ENCODE measurements at places on chromosomes 4 and X. TPM values are rescaled to one million over a fixed set of nuclear protein-coding genes. Genes with fewer than 3 reads are reported as not detected.
A peak's percentile ranks its signal among the peaks of the same experiment; 100 is the strongest.

The FMR1 gene
- total RNA-seq: 49.9 TPM

DNA sequence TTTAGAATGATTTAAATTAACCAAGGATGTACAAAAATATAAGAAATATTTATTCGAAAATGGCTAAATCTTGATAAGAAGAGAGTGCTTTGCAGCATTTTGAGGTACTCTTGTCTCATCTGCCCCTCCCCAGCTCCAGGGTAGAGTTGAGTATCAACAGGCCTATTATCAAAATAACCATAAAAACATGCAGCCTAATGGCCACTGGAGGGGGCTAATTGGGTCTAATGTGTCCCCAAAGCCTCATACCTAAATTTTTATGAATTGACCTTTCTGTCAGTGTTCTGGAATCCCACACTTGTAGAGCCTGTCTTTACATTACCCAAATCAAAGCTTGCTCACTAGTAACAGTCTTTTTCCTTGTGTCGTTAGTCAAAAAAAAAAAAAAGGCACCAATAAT, 544.9 kb upstream of the CPXCR1 start:
- H3K4me1 ChIP-seq: no peaks in the 10 kb centered on the region
- no peak for DNase-seq

- H3K4me1 ChIP-seq: no peaks in the 10 kb centered on the region
- no peak for DNase-seq
- no peaks in the 10 kb centered on the region for H3K27me3 ChIP-seq
- H3K4me3 ChIP-seq: no peak overlapping the region
These were observed 634.6 kb upstream of the FTHL17 start for GRCh38 chrX:31706466-31706865.

GRCh38 chr4:168917138-168917779, 92.8 kb downstream of the CBR4 start:
- DNase-seq: no peak
- no peaks in the 10 kb centered on the region for H3K27me3 ChIP-seq
- H3K27ac ChIP-seq: no peak overlapping the region
- H3K36me3 ChIP-seq: no peaks in the 10 kb centered on the region

DNA sequence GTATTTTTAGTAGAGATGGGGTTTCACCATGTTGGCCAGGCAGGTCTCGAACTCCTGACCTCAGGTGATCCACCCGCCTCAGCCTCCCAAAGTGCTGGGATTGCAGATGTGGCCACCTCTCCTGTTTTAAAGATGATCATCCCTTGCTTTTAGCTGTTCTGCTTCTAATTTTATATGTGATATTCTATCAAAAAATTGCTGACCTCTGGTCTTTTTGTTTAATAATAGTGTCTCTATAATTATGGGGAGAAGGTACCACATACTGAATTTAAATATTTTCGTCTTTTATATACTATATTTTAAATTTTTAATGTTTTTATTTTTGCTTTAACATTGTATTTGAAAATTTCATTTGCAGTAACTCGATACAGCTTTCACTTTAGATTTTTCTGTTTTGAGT, 15.6 kb downstream of the USP9X start:
- DNase-seq: no peak
- no peak overlapping the region for H3K4me3 ChIP-seq
- no peaks in the 10 kb centered on the region for H3K27me3 ChIP-seq
- H3K27ac ChIP-seq: no peak overlapping the region
- no peaks in the 10 kb centered on the region for H3K4me1 ChIP-seq

GRCh38 chrX:25925946-25926345, 212.2 kb upstream of the MAGEB18 start:
- H3K27me3 ChIP-seq: no peaks in the 10 kb centered on the region
- no peak overlapping the region for H3K4me3 ChIP-seq
- H3K36me3 ChIP-seq: no peaks in the 10 kb centered on the region
- H3K4me1 ChIP-seq: no peaks in the 10 kb centered on the region
- no peak overlapping the region for H3K27ac ChIP-seq

GRCh38 chr4:3220476-3221183, 28.3 kb upstream of the MSANTD1 start:
- H3K36me3 ChIP-seq: no peaks in the 10 kb centered on the region
- no peak for DNase-seq
- H3K4me3 ChIP-seq: no peak overlapping the region
- no peaks in the 10 kb centered on the region for H3K4me1 ChIP-seq

The TMSB15C gene
- 2.7 TPM for total RNA-seq

DNA sequence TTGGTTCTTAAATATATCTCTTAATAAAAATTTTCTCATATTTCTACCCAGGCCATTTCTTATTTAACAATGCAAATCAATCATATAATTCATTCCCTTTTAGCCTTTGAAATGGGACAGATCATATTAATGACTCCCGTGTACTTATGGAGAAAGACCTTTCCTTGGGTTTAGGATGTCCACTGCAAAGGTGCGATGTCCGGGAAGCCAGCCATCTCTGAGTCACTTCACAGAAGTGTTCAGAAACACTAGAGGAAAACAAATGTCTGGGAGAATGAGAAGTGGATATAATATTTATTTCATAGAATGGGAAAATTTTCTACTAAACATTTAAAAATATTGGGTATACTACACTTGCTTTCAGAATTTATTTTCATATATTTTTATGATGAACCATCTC, 15.3 kb downstream of the INTU start:
- H3K27ac ChIP-seq: no peak overlapping the region
- no peaks in the 10 kb centered on the region for H3K36me3 ChIP-seq
- DNase-seq: no peak
- H3K27me3 ChIP-seq: no peaks in the 10 kb centered on the region

DNA sequence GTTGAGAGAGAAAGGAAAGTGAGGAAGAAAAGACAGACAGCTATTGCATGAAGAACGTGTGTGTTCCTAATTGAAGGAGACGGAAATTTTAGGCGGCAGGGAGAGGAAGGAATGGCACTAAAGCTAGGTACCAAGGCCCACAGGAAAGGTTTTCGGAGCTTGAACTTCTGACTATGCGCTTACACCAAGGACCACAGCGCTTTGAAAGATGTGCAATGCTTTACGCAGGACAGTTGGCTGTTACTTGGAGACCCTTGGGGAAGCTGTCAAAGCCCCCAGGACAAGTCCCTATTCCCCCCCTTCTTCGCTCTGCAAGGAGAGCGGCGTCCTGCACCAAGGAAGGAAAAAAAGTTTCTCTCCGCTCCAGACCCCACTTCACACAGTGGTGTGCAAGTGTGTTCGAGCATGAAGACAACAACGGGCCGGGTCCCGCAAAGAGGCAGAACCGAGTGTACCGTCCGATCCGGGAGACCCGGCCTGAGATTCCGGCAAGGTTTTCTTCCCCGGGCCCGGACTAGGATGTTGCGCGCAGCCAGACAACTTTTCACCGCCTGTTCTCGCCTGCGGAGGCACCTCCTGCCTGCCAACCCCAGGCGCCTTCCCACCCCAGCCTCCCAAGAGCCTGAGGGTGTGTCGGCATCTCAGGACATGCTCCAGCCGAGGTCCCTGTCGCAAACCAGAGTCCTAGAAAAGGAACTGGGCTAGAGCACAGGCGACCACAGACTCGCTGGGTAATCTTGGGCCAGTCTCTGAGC, 896 bp downstream of the KDR start:
- peak overlapping the region; percentile 51 for H3K4me3 ChIP-seq
- peak; percentile 16 for DNase-seq
- H3K36me3 ChIP-seq: no peaks in the 10 kb centered on the region
- H3K4me1 ChIP-seq: no peaks in the 10 kb centered on the region
- H3K27me3 ChIP-seq: no peaks in the 10 kb centered on the region

DNA sequence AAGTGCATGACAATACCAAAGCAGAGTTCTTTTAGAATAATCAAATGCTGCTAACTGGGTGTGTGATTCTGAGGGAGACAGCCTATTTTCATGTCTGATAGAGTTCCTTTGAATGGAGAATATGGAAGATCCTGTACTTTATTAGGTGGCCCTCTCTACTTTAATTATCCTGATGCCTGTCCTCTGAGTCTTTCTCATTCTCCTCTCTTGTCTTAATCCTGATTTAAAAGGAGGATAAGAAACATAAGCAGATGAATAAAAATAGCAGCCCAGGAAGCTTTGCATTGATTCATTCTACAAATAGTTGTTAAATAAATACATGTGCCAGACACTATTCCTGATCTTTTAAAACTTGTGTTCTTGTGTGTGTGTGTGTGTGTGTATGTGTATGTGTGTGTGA, 387.3 kb downstream of the SPRY1 start:
- H3K4me3 ChIP-seq: no peak overlapping the region
- H3K27me3 ChIP-seq: no peaks in the 10 kb centered on the region

DNA sequence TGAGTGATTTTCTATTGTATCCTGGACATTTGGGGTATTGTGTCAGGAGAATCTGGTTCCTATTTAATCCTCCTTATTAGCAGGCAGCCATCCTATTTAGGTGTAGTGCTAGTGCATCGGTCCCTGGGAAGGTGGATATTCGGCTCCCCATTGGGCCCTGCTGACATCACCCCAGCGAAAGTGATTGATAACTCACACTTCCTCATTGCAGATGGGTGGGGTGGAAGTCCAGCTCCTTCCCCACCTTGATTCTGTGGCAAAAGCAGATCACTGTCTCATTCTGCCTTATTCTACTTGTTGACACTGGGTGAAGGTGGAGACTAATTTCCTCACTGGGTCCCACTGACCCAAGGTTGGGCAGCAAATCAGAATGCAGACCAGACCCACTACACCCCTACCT, 23.2 kb upstream of the BRS3 start:
- H3K4me1 ChIP-seq: no peaks in the 10 kb centered on the region
- H3K27me3 ChIP-seq: no peaks in the 10 kb centered on the region
- no peaks in the 10 kb centered on the region for H3K36me3 ChIP-seq
- H3K27ac ChIP-seq: no peak overlapping the region

- H3K4me3 ChIP-seq: peak overlapping the region; percentile 60
- peak; percentile 48 for DNase-seq
- H3K4me1 ChIP-seq: peaks cover 4% of the 10 kb centered on the region
- H3K27me3 ChIP-seq: no peaks in the 10 kb centered on the region
- H3K27ac ChIP-seq: peak overlapping the region; percentile 11
These were observed 760 bp downstream of the UGT8 start for GRCh38 chr4:114599231-114599902.

DNA sequence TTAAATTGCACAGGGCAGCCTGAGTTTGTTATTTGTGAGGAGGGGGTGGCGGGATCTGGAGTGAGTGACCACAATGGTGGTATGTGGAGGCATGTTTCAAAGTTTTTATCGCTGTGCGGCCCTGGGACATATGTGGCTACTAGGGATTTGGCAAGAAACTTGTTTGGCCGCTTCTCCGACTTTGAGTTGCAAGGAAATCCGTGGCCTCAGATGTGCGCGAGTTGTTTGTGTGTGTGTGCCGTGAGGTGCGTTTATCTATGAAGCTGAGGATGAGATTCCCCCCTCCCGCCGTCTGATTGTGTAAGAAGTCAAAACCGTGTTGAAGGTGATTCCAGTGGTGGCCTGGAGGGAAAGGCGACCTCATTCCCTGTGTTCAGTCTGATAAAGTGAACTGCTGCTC, 1.4 kb downstream of the JADE3 start:
- H3K36me3 ChIP-seq: no peaks in the 10 kb centered on the region
- peak; percentile 31 for DNase-seq
- no peaks in the 10 kb centered on the region for H3K4me1 ChIP-seq
- peak overlapping the region; percentile 77 for H3K4me3 ChIP-seq

The ZNF732 gene
- total RNA-seq: 6.5 TPM

The CXCL13 gene
- total RNA-seq: 0.56 TPM

DNA sequence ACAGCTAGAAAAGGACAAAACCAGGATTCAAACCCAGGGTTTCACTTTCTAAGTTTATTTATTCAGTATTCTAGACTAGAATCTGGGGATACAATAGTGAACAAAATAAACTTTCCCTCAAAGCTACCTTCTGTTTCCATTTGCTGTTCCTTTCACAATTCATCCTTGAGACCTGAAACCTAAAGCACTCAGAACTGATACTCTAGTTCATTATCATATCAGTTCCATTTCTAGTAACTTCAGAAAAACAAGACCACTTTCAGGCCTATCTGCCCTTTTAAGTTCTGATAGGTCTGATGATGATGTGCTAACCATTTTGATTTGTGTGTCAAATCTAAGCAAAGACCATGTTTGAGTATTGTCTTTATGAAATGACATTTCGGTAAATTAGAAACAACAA, 7.8 kb upstream of the XK start:
- H3K4me1 ChIP-seq: no peaks in the 10 kb centered on the region
- H3K4me3 ChIP-seq: no peak overlapping the region
- H3K27me3 ChIP-seq: no peaks in the 10 kb centered on the region
- H3K27ac ChIP-seq: no peak overlapping the region
- no peaks in the 10 kb centered on the region for H3K36me3 ChIP-seq

Measured in testis (tissue), 5 donors.